ENCODE measurements at places on chromosomes 5 and 9. TPM values are rescaled to one million over a fixed set of nuclear protein-coding genes. Genes with fewer than 3 reads are reported as not detected.

GRCh38 chr5:166845044-166845443 is 1446.4 kb upstream of the WWC1 start:
- H3K27me3 ChIP-seq, result no peaks in the 10 kb centered on the region
- no peak overlapping the region for H3K27ac ChIP-seq
- DNase-seq, result no peak
- H3K4me1 ChIP-seq, result no peaks in the 10 kb centered on the region

Gene TMEM232
- 0.81 TPM for total RNA-seq

DNA sequence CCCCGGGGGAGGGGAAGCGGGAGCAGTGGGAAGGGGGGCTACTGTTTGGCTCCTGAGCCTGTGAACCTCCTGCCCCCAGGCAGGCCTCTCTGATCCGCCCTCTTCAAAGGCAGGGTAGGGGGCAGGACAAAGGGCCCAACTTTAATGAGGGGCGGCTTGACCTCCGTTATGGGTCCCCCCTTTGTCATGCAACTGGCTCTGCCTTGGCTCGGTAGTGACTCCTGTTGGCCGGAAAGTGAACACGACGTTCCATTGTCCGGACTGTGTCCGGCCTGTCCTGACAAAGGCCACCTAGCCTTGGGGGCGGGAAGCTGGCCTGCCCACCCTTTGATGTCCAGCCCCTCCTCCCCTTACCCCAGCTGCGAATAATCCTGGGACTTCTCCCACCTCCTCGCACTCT is 1.3 kb downstream of the CDX1 start:
- no peak overlapping the region for H3K27ac ChIP-seq
- DNase-seq, result no peak
- no peaks in the 10 kb centered on the region for H3K4me1 ChIP-seq
- no peak overlapping the region for H3K4me3 ChIP-seq
- peaks cover 7% of the 10 kb centered on the region for H3K27me3 ChIP-seq
- no peaks in the 10 kb centered on the region for H3K36me3 ChIP-seq

GRCh38 chr9:127803507-127804352 is 1.0 kb downstream of the FPGS start:
- H3K4me1 ChIP-seq, result no peaks in the 10 kb centered on the region
- no peaks in the 10 kb centered on the region for H3K27me3 ChIP-seq
- H3K4me3 ChIP-seq, result peak overlapping the region; percentile 76
- DNase-seq, result peak; percentile 72

Gene ZNF658
- total RNA-seq, result 2.6 TPM

Gene B4GALT1
- 79.7 TPM for total RNA-seq

Gene DRD1
- total RNA-seq, result not detected

- no peak overlapping the region for H3K27ac ChIP-seq
- no peak overlapping the region for H3K4me3 ChIP-seq
- H3K36me3 ChIP-seq, result no peaks in the 10 kb centered on the region
- DNase-seq, result peak; percentile 63
- H3K4me1 ChIP-seq, result peaks cover 4% of the 10 kb centered on the region
These were observed 67.1 kb downstream of the KLF4 start for GRCh38 chr9:107422189-107423185.
